ENCODE measurements at places on chromosomes 5 and 9.

DNA sequence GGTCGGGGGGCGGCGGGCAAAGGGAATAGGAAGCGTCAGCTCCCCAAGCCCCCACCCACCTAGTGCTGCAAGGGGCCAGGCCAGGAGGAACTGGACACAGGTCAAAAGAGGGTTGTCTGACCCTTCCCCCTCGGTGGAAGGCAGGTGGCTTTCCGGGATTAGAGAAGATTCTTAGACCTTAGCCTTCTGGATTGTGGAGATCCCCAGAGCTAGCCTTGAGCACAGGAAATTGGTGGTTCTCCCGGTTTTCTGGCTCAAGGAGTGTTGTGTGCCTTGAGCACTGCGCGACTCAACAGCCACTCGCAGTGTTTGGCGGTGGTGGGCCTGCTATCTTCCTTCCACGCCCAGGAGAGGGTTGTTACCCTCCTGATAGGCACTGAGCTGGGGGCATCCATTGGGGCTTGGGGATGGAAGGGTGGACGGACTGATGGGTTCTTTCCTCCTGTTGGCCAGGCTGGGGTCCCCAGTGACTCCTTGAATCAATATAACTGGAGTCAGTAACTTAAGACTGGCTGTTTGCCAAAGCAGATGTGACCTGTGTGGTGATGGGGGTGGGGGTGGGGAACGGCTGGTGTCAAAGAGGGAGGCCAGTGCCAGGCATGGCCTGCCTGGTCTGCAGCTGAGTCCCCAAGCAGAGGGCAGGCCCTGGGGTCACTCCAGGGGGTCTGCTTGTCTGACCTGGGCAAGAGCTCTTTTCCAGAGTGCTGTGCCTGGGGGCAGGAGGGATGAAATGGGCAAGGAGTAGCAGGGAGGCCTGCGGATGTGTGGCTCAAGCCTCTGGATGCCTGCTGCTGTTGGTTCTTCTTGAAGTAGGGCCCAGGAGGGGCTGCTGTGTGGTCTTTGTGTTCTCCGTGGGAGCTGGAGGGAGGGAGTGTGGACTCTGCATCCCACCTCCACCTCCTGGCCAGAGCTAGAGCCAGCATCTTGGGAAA is 2.1 kb downstream of the FGF18 start:
- no peak for DNase-seq

DNA sequence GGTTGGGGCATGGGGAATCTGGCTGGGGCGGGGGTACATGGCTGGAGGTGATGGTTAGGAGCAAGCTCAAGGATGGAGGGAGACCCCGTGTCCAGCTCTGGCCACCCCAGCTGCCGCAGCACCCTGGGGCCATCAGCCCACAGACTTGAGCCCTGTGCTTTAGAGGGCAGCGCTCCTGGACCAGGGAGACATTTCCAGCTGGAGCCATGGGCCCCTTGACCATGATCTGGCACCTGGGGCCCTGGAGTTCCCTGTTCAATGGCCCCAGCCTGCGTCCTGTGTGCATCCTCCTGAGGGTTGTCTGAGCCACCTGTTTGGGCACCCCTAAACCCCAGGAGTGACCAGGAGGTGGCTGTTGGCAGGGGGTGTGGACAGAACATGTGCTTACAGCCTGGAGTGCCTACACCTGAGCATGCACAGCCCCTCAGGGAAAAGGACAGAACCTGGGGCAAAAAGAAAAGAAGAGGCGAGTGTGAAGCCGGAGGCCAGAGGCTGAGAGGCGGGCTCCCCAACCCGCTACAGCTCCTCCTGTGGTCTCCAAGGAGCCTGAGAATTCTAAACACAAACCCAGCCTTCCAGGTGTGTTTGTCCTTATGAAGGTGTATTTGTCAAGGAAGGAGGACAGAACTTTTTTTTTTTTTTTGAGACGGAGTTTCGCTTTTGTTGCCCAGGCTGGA is 126.7 kb downstream of the C9orf50 start:
- no peak for DNase-seq

GRCh38 chr9:98867429-98868168 is 60.1 kb downstream of the GALNT12 start:
- no peak for DNase-seq

DNA sequence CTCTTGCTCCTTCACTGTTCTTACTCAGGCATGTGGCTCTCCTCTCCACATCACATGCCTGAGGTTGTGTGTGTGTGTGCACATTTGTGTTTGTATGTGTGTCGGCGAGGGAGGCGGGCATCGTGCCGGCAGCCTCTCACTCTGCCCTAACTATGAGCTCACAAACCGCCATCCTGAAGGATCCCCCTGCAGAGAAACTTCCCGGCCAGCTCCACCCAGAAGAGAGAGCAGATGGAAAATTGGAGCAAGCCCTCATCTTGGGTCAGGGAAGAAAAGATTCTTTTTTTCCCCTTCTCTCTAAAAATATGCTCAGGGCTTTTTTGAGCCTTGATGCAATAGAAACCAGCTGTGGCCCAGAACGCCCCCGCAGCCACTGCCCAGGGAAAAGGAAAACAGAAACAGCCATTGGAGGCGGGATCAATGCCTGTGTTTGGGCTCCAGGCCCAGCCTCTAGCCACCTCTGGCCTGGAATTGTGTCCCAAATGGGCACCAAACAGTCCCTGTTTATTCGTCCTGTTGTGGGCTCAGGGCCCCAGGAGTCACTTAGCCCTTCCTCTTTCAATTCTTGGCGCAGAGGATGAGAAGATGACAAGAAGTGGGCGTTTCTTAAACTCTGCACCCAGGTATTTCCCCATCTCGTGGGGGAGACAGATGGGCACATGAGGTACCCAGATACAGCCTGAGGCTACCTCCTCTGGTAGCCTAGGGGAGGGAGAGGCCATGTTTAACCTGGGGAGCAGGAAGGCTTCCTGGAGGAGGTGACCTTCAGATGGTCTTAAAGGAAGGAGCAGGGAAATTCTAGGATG is 151.5 kb downstream of the RGS3 start:
- no peak for DNase-seq

GRCh38 chr9:129509533-129509928 is 111.4 kb downstream of the C9orf50 start:
- no peak for DNase-seq

DNA sequence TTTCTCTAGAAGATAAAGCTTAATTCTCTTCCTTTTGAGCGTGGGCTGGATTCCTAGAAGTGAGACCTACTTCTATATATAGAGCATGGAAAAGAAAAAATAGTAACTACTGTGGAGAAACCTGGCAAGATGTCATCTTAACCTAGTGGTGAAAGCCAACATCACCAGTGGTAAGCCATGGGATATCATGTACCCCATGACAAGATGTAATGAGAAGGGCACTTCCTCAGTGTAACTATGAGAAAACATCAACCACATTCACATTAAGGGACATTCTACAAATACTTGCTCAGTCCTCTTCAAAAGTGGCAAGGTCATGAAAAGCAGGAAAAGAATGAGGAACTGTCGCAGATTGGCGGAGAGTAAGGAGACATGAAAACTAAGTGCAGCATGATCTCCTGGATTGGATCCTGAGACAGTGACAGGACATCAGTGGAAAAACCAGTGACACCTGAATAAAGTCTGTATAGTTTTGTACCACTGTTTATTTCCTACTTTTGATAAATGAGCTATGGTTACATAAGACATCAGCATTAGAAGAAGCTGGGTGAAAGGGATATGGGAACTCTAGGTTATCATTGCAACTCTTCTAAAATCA is 65.4 kb downstream of the PRRC1 start:
- DNase-seq: no peak

DNA sequence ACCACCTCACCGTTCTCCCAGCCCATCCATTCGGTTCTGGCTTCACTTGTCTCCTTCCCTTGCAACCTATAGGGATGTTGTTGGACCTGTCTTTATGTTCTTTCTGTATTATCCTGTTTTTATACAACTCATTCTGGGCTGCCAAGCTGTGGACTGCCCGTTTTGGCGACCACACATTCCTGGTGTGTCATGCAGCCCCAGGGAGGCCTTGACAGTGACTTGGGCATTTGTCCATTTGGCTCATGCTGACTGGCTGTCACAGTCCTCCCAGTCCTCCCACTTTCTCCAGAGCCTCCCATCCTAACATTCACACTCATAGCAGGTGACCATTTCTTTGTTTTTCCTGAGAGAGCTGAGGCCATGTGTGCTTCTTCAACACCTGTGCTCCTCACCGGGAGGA is 136.4 kb downstream of the SLF1 start:
- DNase-seq: no peak

- no peak for DNase-seq
Measured at GRCh38 chr5:73088026-73088425, 32.3 kb upstream of the TMEM171 start.

DNA sequence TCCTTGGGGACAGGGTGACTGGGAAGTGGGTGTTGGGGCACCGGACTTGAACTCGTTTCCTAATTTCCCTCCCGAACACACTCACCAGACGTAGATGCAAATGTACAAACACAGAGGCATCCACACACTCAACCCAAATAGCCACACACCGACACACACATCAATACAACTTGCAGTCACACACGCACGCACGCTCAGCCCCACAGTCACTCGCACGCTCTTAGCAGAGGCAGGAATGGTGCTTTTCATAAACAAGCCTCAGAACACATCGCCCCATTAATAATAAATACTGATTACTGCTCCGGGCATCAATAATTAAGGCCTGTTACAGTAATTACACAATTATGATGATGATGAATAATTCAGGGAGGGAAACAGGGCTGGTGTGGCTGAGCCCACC is 5.7 kb downstream of the BARHL1 start:
- DNase-seq: no peak

DNA sequence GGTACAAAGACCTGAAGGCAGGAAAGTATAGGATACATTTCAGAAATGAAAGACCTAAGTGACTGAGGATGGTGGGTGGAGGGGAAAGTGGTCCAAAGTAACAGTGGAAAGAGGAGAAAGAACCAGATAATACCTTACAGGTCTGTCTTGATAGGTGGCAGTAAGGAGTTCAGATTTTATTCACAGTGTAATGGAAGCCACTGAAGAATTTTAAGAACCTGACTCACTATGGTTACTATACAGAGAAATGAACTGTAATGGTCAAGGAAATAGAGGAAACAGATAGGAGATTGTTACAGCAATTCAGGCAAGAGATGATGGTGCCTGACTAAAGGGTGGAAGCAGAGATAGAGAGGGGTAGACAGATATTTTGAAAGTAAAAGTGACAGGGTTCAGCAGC is 46.5 kb downstream of the EPB41L4A start:
- DNase-seq: no peak

- no peak for DNase-seq
Measured at GRCh38 chr5:39013938-39014337, 60.3 kb downstream of the RICTOR start.

GRCh38 chr5:145925803-145926202 is 10.6 kb upstream of the SH3RF2 start:
- no peak for DNase-seq

- DNase-seq: no peak
Measured at GRCh38 chr9:136530461-136531089, 15.3 kb downstream of the NOTCH1 start.

- DNase-seq: no peak
Measured at GRCh38 chr5:33611877-33612276, 171.1 kb downstream of the TARS1 start.

- no peak for DNase-seq
Measured at GRCh38 chr5:120682851-120683250, 218.8 kb downstream of the PRR16 start.

DNA sequence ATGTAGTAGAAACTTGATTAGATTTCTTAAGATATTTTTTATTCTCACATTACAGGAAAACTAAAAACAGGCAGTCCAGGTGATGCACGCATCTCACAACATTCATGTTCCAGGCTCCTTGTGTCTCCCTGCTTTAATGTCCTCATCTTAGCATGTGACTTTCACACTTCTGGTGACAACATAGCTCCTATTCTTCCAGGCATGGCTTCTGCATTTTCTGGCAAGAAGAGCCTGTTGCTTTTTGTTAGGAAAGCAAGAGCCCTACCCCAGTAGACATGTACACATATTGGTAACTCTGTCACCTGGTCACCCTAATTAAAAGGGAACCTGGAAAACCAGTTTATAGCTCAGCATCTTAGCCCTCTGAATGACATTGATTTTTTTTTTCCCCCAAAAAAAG is 92.5 kb downstream of the PPIC start:
- DNase-seq: no peak

GRCh38 chr9:132748450-132748849 is 78.2 kb downstream of the GTF3C4 start:
- no peak for DNase-seq
